ENCODE measurements at places on chromosomes 4 and X.

DNA sequence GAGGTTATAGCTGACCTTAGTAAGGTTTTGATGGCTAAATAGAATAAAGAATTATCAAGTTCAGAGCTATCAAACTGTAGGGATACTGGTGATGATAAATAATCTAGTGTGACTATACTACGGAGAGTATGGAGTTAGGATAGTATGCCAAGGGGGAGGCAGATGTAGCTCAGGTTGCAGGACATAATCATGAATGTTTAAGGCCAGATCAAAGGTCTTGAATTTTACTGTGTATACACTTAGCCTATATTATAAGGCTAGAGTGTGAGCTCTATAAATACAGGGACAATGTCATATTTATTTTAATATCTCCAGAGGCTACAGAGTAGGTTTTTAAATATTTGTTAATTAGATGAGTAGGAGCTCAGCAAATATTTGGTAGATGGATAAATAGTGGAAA is 131.1 kb upstream of the STIM2 start:
- H3K27me3 ChIP-seq = no peaks in the 10 kb centered on the region
- H3K36me3 ChIP-seq = no peaks in the 10 kb centered on the region
- no peaks in the 10 kb centered on the region for H3K4me1 ChIP-seq
- H3K4me3 ChIP-seq = no peak overlapping the region
- H3K27ac ChIP-seq = no peak overlapping the region

- H3K4me3 ChIP-seq = no peak overlapping the region
- H3K27me3 ChIP-seq = no peaks in the 10 kb centered on the region
- no peaks in the 10 kb centered on the region for H3K36me3 ChIP-seq
- H3K4me1 ChIP-seq = peaks cover 3% of the 10 kb centered on the region
- no peak for DNase-seq
Measured at GRCh38 chr4:170198747-170199146, 109.0 kb upstream of the AADAT start.

- H3K36me3 ChIP-seq = no peaks in the 10 kb centered on the region
- H3K27me3 ChIP-seq = no peaks in the 10 kb centered on the region
- no peak overlapping the region for H3K4me3 ChIP-seq
- H3K27ac ChIP-seq = no peak overlapping the region
Measured at GRCh38 chrX:138794246-138794645, 82.7 kb upstream of the FGF13 start.

DNA sequence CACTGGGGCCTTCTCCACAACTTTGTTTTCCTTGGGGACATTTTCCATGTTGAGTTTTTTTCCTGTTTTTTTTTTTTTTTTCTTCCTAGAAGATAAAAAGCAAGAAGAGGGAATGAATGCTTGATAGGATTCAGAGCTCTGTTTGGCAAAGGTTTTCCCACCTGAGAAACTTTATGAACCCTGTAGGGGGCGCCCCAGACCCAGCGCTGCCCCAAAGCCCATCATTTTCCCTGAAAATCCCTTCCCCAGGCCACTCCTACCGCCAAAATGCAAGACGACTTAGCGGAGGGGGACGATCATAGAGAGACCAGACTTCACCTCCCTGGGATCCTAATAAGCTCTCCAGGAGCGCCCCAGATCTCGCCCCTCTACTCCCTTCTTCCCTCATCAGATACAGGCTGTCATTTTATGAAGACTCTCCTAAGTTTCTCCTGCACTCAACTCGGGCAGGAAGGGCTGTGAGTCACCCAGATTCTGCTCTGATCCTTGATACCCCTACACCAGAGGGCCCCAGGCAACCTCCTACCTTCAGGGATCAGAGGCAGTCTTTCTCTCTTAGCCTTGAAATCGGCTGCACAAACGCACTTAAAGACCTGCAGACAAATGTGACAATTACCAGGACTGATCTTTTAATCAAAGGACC is 1.4 kb downstream of the BEX5 start:
- H3K27ac ChIP-seq = no peak overlapping the region
- H3K4me3 ChIP-seq = no peak overlapping the region
- no peaks in the 10 kb centered on the region for H3K27me3 ChIP-seq
- H3K4me1 ChIP-seq = peaks cover 8% of the 10 kb centered on the region
- no peaks in the 10 kb centered on the region for H3K36me3 ChIP-seq

GRCh38 chr4:115215935-115216334 is 102.5 kb upstream of the NDST4 start:
- H3K27ac ChIP-seq = no peak overlapping the region
- no peaks in the 10 kb centered on the region for H3K4me1 ChIP-seq
- H3K36me3 ChIP-seq = no peaks in the 10 kb centered on the region
- H3K27me3 ChIP-seq = no peaks in the 10 kb centered on the region

- H3K27me3 ChIP-seq = no peaks in the 10 kb centered on the region
- H3K36me3 ChIP-seq = peaks cover 2% of the 10 kb centered on the region
- H3K4me3 ChIP-seq = no peak overlapping the region
- H3K4me1 ChIP-seq = peaks cover 38% of the 10 kb centered on the region
- H3K27ac ChIP-seq = no peak overlapping the region
Measured at GRCh38 chr4:6697131-6697530, 3.5 kb downstream of the S100P start.

GRCh38 chrX:20654596-20655106 is 387.9 kb upstream of the RPS6KA3 start:
- H3K27ac ChIP-seq = no peak overlapping the region
- H3K36me3 ChIP-seq = no peaks in the 10 kb centered on the region
- peak; percentile 17 for DNase-seq

DNA sequence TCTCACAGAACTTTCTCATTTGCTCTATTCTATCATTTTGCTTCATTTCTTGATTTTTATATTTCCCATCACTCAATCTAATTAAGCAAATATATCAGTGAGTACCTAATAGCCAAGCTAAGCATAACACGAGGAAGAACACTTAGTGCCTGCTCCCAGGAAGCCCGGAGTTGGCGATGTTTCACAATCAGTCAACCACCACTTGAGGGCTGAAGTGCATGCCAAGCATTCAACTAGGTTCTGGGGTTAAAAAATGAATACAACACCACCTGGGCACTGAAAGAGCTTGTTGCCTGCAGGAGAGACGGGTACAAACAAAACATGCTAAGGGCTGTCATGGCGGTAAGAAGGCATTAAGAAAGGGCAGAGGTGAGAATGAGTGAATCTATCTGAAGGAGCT is 47.5 kb downstream of the UCHL1 start:
- H3K27me3 ChIP-seq = no peaks in the 10 kb centered on the region
- H3K27ac ChIP-seq = no peak overlapping the region
- H3K36me3 ChIP-seq = no peaks in the 10 kb centered on the region
- no peak overlapping the region for H3K4me3 ChIP-seq
- H3K4me1 ChIP-seq = no peaks in the 10 kb centered on the region

DNA sequence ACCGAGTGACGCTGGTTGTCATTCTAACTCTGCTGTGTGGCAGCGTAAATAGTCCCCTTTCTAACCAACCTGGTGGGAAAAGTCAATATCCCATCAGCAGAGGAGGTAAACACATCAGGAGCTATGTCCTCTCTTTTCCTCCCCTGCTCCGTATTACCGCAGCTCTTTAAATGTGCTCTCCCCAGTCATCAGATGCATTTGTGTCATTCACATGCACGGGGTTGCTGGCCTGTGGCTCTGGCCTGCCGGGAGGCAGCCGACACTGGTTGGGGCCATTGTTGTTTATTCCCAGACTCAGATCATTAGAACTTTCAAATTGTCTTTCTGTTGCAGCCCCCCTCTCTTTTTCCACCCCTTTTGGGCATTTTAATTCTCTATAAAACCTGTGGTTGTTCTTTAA is 21.9 kb downstream of the ARX start:
- no peak overlapping the region for H3K27ac ChIP-seq
- no peaks in the 10 kb centered on the region for H3K27me3 ChIP-seq
- H3K4me3 ChIP-seq = no peak overlapping the region
- H3K4me1 ChIP-seq = no peaks in the 10 kb centered on the region
- no peaks in the 10 kb centered on the region for H3K36me3 ChIP-seq

DNA sequence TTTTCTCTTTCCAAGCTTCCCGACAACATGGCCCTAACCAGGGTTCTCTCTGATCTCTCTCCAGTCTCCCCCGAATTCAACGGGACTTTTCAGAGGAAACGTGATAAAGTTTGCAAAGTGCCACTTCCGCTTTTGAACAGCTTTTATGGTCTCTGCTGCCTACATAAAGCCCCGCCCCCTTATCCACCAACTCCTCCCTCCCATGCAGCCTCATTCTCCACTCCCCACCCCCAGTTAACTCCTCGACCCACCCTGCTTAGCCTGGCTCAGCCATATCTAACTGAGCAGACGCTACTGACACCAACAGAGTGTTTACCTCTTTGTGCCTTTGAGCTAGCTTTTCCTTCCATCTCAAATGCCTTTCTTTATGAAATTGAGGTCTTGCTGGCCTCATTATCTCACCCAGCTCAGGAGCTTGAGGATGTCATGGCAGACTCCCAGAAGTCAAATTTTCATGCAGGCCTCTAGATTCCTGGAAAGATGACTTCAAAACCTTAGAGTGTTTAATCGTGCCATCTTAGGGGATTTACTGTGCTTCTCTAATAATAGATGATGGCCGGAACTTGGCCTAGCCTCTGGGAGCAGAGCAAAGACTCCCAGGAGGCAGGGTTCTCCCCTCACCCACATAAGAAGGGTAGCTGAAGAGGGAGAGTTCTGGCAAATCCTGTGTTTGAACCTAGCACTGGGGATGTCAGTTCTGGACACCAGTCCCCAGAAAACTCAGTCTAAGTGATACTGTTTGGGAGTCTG is 606.0 kb downstream of the BCOR start:
- no peaks in the 10 kb centered on the region for H3K27me3 ChIP-seq
- DNase-seq = peak; percentile 4
- no peak overlapping the region for H3K4me3 ChIP-seq
- H3K4me1 ChIP-seq = no peaks in the 10 kb centered on the region

- no peak overlapping the region for H3K27ac ChIP-seq
- no peak overlapping the region for H3K4me3 ChIP-seq
- no peaks in the 10 kb centered on the region for H3K36me3 ChIP-seq
- H3K27me3 ChIP-seq = no peaks in the 10 kb centered on the region
- DNase-seq = no peak
Measured at GRCh38 chrX:38636949-38637819, 75.8 kb downstream of the TSPAN7 start.

- H3K36me3 ChIP-seq = no peaks in the 10 kb centered on the region
- no peak for DNase-seq
- no peak overlapping the region for H3K4me3 ChIP-seq
- H3K27ac ChIP-seq = no peak overlapping the region
Measured at GRCh38 chr4:87738483-87738882, 60.9 kb upstream of the IBSP start.

- no peaks in the 10 kb centered on the region for H3K4me1 ChIP-seq
- peak; percentile 48 for DNase-seq
- H3K36me3 ChIP-seq = no peaks in the 10 kb centered on the region
- no peak overlapping the region for H3K4me3 ChIP-seq
Measured at GRCh38 chr4:6362896-6363295, 93.2 kb downstream of the WFS1 start.

DNA sequence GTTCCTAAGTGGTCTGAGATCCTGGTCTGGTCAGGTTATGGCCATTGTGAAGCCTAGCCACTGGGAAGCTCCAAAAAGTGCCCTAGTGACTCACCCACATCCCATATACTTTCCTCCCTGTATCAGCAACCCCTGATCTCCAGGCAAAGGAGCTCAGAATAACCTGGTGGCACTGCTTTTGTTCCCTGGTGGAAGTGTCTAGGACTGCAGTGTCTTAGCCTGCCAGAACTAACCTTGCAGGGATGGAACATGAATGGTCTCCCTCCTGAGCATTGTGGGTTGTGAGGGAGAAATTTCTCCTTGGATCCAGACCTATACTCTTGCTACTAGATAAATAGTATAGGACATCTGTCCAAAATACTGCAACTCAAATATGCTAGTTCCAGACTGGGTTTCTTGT is 27.9 kb upstream of the WDR1 start:
- H3K4me1 ChIP-seq = no peaks in the 10 kb centered on the region
- no peaks in the 10 kb centered on the region for H3K36me3 ChIP-seq
- no peaks in the 10 kb centered on the region for H3K27me3 ChIP-seq
- no peak for DNase-seq

DNA sequence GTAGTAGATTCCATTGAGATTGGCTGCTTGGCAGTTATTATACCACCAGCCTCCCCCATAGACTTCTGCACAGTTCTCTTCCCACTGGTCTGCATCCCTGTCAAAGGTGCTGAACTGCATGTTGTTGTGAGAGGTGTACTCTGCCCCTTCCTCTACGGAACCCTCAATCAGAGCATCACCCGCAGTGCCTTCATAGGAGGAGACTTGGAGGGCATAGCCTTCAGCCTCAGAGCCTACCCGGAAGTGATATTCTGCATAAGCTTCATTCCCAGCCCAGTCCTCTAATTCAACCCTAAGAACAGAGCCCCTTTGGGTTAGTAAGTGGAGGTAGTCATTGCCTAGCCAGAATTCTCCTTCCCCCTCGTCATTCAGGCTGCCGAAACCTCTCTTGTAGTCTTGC is 6.3 kb downstream of the FGA start:
- H3K27ac ChIP-seq = no peak overlapping the region
- DNase-seq = no peak
- H3K4me1 ChIP-seq = no peaks in the 10 kb centered on the region
- H3K27me3 ChIP-seq = no peaks in the 10 kb centered on the region

DNA sequence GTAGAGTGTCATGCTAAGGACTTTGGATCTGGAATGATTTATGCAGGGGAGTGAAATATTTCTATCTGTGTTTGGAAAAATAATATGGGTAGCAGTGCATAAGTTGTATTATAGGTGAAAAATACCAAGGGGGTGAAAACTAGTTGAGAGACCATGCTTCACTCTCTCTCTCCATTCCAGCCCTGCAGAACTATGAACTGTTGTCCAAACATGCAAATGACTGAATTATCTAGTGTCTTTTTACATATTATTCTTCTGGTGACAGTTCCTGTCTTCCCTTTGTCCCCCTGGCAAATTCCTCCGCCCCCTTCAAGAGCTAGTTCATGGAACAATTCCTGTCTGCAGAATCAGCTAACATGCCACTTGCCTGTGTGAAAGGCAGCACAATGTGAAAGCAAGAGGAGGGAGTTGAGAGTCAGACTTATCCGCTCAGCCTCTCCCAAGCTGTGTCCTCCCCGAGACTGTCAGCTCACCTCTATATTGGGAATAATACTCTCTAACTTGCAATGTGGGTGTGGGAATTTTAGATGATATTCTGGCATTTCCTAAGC is 2.3 kb downstream of the PF4 start:
- no peak overlapping the region for H3K4me3 ChIP-seq
- H3K27me3 ChIP-seq = no peaks in the 10 kb centered on the region
- no peak for DNase-seq
- no peaks in the 10 kb centered on the region for H3K36me3 ChIP-seq

- H3K36me3 ChIP-seq = no peaks in the 10 kb centered on the region
- H3K4me3 ChIP-seq = no peak overlapping the region
- no peak for DNase-seq
- no peak overlapping the region for H3K27ac ChIP-seq
Measured at GRCh38 chr4:141107927-141108326, 25.3 kb downstream of the RNF150 start.

GRCh38 chr4:14115106-14115505 is 487.6 kb upstream of the BOD1L1 start:
- H3K36me3 ChIP-seq = no peaks in the 10 kb centered on the region
- no peaks in the 10 kb centered on the region for H3K27me3 ChIP-seq
- no peak overlapping the region for H3K27ac ChIP-seq
- no peak for DNase-seq
- H3K4me3 ChIP-seq = no peak overlapping the region

- H3K4me1 ChIP-seq = no peaks in the 10 kb centered on the region
- no peak overlapping the region for H3K27ac ChIP-seq
- no peak overlapping the region for H3K4me3 ChIP-seq
- H3K36me3 ChIP-seq = no peaks in the 10 kb centered on the region
- H3K27me3 ChIP-seq = no peaks in the 10 kb centered on the region
Measured at GRCh38 chrX:1938190-1938589, 323.3 kb downstream of the ASMT start.

GRCh38 chr4:6891436-6892170 is 18.0 kb upstream of the TBC1D14 start:
- no peaks in the 10 kb centered on the region for H3K36me3 ChIP-seq
- no peak overlapping the region for H3K4me3 ChIP-seq
- no peak overlapping the region for H3K27ac ChIP-seq
- H3K4me1 ChIP-seq = no peaks in the 10 kb centered on the region

- no peaks in the 10 kb centered on the region for H3K27me3 ChIP-seq
- H3K4me3 ChIP-seq = no peak overlapping the region
- DNase-seq = no peak
- H3K36me3 ChIP-seq = peaks cover 44% of the 10 kb centered on the region
Measured at GRCh38 chr4:1298461-1298860, 8.8 kb downstream of the MAEA start.

All from trophoblast cell (in vitro differentiated cells and primary cell).